ENCODE measurements at places on chromosomes 12 and 14.

GRCh38 chr14:22174412-22175277 is 414.4 kb downstream of the DAD1 start:
- DNase-seq, result no peak

GRCh38 chr14:100419856-100420255 is 96.7 kb downstream of the SLC25A47 start:
- no peak for DNase-seq

- DNase-seq, result no peak
These were observed 159.2 kb downstream of the CALM1 start for GRCh38 chr14:90556012-90556477.

DNA sequence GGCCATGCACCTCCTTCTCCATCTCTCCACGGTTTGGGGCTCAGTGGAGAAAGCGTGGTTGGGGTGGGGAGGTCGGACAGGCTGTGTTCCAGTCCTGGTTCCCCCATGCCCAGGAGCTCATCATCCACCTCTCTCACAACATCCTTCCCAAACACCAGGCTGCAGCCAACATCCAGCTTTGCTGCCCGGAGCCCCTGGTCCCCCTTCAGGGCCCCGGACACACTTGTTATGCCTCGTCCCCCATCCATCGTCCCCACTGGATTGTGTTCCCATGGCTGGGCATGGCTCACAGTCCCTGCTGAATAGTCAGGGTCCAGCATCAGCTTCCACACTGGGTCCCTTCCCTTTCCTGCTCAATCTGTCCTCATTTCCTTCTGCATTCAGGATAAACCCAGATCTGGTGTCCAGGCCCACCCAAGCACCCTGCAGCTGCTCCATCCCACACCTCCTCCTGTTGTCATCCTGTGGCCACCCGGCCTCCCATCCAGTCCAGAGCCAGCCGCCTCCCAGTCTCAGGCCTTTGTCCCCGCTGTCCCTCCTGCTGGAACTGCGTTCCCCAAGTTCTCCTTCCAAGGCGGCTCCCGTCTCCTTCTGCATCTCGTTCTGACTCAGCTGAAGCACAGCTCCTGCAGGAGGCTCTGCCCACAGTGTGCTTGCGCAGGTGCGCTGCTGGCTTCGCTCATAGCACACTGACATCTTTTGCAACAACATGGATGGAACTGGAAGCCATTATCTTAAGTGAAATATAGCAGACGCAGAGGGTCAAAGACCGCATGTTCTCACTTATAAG is 211.4 kb upstream of the RTL1 start:
- no peak for DNase-seq

- peak; percentile 62 for DNase-seq
These were observed 39.6 kb downstream of the IQSEC3 start for GRCh38 chr12:106118-106591.

DNA sequence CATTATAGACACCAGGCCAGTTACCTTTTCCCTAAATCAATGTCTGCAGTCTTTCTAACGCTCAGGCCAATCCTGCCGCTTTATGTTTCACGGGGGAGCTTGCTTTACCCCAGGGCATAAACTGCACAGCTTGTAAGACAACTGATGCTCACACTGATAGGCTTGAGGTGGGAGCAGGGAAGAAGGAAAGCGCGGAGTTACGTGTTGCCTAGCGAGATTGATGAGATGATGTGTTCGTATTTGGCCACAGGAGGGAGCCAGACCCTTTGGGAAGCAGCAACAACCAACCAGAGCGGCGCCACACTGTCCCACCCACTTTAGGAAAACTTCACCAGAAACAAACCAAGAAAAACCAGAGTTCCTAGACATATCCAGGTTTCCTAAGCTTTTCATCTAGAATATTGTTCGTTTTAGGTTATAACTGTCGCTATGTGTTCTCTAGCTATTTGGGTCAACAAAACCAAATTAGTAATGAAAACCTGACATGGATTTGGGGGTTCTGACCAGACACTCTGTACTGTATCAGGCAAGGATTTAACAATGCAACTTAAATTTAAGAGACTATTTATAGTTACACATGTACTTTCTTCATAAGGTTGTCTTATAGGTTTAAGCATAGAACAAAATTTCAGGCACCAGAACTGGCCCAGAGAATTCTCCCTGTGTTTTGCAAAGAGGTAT is 2.4 kb downstream of the IL26 start:
- DNase-seq, result peak; percentile 49

- DNase-seq, result no peak
These were observed 261.5 kb upstream of the CCDC196 start for GRCh38 chr14:66224492-66225178.

DNA sequence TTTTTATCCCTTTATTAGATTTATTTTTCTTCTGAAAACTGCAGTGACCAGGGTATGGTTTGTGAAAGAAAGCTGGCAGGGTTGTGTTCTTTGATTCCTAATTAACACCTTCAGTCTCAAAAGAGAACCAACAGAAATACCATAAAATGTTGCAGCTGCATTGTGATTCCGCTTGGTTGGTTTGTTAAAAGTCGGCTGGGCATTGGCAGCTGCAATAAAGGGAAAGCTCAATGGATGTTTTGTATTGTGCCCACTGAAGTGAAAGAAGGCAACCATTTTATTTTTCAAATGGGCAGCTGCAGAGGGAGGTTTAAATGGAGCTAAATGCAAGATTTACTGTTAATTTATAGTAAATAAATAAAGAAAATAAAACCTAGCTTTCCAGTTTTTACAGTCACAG is 16.7 kb downstream of the LGR5 start:
- DNase-seq, result peak; percentile 85

- DNase-seq, result no peak
These were observed 83.2 kb upstream of the DIO3 start for GRCh38 chr14:101478096-101478495.

DNA sequence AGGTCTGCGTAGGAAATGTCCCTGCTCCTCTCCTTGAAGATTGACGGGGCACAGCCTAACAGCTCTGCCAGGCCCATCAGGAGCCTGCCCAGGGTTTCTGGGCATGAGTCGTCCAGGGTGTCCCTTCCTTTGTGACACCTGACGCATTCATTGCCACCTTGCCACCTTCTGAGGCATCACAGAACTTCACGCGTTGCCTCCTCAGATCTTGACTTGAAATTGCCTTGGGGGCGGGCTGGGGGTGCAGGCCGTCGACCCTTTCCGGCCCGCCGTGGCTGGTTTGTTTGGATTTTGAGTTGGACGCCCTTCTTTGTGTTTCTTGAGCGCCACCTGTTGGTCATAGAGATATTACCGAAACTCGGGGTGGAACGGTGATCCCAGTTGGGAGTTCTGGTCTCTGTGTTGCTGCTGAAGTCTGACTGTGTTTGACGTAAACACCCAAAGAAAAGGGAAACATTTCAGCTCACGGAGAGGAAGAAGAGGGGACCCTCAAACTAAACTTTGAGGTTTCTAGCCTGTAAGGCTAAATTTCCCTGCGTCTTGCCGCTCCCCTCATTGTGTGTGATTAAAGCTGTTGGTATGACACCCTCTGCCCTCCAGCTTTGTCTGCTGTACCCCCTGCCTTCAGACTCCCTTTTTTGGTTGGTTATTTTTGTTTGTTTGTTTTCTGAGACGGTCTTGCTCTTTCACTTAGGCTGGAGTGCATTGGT is 44.6 kb downstream of the MLXIP start:
- peak; percentile 37 for DNase-seq

GRCh38 chr14:90445011-90445410 is 48.2 kb downstream of the CALM1 start:
- no peak for DNase-seq

- no peak for DNase-seq
These were observed 1005.9 kb upstream of the ATXN7L3B start for GRCh38 chr12:73531752-73532151.

DNA sequence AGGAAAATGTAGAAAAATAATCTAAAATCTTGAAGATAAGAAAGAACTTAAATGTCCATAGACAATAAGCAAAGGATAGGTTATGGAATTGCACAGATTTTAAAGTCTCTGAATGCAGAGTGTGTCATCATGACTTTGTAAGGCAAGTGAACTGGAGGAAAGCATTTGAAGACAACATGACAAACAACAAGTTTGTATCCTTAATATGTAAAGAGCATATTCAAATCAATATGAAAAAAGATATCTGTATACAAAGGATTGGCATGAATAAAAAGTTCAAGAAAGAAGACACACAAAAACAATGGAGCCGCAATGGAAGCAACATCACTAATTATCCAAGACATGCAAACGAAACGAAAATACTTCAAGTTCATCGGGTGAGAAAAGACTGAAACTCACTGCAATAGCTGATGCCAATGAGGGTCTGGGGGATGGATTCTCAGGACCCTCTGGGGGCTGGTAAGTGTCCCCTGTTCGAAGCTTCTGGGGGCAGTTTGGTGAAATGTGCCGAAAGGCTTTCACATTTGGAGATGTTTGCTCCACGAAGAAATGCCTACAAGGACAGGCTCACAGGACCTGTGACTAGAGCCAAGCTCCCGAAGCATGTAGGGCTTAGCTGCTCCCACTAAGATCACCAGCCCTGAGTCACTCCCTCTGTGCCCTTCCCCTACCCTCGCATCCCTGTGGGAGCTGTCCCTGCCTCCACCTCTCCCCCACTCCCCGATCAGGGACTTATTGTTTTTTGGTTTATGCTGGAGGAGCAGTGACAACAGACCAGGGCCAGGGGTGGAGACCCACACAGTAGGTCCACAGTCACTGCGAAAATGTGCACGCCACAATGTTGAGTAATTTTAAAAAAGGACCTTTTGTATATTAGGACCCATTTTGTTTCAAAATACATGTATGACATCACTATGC is 345.7 kb upstream of the SFSWAP start:
- DNase-seq, result no peak

- no peak for DNase-seq
These were observed at the start of gene CMA1 for GRCh38 chr14:24508155-24508840. Gene CMA1 (minus strand): TSS chr14:24508265. CDS start chr14:24508235, 30 bp downstream.

GRCh38 chr12:121803861-121804416 is at the start of gene SETD1B:
Gene SETD1B (plus strand): TSS chr12:121804009. CDS start chr12:121804738, 729 bp downstream.
- DNase-seq, result no peak

DNA sequence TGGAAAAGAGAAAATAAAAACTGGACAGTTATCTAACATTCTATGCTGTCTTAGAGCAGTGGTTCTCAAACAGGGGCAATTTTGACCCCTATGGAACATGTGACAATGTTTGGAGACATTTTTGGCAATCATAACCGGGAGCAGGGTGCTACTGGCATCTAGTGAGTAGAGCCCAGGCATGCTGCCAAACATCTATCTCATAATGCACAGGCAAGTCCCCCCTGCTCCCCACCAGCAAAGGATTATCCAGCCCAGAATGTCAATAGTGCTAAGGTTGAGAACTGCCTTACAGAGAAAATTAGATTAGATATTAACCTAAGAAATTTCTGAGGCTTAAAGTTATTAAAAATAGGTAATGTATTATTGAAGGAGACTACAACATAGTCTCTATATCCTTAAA is 22.9 kb upstream of the CATSPERB start:
- peak; percentile 5 for DNase-seq

DNA sequence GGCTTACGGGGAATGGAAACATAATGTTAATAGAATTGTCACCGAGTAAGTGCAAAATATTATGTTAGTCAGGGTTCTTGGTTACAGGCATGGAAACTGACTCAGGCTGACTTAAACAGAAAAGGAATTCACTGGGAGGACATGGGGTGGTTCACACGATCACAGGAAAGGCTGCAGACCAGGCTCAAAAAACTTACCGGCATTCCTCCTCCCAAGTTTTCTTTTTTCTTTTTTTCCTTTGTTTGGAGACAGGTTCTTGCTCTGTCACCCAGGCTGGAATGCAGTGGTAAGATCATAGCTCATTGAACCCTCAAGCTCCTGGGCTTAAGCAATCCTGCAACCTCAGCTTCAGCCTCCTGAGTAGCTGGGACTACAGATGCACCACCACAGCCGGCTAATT is 11.9 kb upstream of the UBE2N start:
- no peak for DNase-seq

DNA sequence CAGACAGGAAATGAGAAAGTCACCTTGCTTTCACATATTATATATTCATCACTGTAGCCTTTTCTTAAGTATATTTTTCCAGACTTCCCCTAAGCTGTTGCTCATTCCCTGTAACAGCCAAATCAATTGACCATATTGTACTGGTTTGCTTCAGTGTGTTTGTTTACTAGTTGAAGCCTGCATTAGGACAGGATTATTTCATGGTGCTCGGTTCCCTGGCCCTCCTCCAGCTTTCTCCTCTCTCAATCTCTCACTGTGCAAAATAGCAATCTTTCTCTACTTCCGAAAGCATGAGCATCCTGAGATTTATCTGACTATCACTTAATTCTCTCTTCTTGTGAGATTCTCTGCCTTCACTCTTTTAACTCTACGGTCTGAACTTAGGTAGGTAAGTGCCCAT is 2.4 kb downstream of the SLC35F4 start:
- no peak for DNase-seq

DNA sequence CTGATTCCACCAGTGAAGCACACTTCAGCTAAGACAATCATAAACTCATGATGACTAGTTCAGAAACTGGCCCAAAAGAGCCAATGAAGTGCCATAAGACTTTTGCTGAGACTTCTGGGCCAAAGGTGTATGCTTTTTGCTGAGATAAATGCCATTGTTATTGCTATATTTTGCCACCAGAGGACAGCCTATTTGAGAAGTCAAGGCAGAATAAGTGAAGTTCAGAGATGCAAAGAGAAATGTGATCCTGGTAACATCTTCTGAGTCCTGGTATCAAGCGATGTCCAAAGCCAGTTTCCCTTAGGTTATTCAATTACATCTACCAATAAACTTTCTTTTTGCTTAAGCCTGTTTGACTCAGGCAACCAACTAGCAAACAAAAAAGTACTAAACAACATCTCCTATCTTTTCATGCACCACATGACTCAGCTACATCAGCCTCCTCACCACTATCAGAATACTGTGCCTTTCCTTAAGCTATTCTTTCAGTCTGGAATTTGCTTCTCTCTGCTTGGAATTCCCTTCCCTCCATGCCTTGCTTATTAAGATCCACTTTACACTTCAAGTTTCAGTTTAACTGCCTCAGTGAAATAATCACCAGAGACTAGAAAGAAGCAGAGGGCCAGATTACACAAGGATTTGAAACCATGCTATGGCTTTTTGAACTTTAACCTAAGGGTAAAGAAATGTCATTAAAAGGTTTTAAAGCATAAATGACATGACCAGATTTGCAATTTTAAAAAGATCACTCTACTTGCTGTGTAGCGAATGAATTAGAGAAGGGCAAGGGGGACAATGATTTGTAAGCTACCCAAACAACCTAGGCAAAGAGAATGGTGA is 14.0 kb downstream of the CRY1 start:
- DNase-seq, result no peak

DNA sequence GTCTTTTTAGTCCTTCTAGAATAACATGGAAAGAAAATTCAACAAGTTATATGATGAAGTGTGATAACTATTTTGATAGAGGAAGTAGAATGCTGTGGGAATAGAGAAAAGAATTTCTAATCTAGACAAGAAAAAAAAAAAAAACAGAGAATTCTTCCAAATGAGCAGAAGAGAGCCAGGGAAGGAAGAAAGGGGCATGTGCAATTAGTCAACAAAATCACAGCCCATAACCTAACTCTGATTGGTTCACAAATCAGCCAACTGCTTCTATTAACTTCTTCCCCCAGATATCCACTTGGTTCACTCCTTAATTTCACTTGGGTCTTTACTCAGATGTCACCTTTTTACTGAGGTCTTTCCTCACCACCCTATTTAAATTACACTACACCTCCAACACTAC is 69.5 kb downstream of the BTG1 start:
- DNase-seq, result no peak

Measured in NCI-H1092 (cell line).